Lung (tissue), 17 donors: ENCODE measurements at places on chromosomes 12 and 14. TPM values are rescaled to one million over a fixed set of nuclear protein-coding genes. Genes with fewer than 3 reads are reported as not detected.

DNA sequence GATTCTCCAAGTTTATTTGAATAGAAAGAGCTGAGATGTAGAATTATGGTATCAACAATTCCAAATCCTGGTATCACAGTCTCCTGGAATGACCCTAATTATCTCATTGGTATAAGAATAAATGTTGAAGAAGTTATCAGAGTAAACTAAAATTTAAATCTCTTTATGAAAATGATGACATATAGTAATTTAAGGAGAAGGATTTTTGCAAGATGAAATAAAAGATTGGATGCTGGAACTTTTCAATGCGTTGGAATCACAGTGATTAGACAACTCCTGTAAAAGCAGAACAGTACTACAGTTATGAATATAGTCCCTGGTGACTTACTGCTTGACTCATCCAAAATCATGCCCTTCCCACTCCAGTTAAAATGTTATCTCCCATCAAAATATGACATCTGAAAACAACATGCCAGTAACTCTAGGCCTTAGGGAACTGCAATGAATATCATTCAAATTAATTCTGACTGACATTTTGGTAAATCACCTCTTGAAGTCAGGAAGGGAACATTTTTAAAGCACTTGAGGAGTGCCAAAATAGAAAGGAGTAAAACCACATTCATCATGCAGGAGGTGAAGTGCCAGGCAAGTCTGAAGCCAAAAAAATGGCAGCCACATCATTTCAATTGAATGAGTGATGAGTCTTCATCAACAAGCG lies 197.8 kb upstream of the PRKD1 start:
- DNase-seq = no peak

DNA sequence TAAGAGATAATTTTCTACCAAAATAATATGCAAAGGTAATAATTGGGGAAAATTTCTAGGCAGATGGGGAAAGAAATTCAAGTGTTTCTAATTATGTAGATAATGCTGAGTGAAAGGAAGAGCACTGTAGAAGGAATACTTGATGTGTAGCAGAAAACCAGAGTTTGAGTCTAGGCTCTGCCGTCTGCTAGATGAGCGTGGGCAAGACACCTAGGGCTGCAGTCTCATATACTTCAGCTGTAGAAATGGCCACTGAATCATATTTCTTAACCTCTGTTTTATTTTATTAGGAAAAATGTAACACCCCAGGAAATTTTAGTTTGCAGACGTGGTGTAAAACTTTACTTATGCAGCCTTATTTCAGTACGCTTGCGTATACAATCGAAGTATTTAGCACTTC lies 59.8 kb upstream of the SLC38A2 start:
- no peak for DNase-seq

- no peak for DNase-seq
These were observed 7.4 kb downstream of the KRT84 start for GRCh38 chr12:52378091-52378490.

GRCh38 chr14:25103820-25104219 lies 53.9 kb upstream of the STXBP6 start:
- no peak for DNase-seq

DNA sequence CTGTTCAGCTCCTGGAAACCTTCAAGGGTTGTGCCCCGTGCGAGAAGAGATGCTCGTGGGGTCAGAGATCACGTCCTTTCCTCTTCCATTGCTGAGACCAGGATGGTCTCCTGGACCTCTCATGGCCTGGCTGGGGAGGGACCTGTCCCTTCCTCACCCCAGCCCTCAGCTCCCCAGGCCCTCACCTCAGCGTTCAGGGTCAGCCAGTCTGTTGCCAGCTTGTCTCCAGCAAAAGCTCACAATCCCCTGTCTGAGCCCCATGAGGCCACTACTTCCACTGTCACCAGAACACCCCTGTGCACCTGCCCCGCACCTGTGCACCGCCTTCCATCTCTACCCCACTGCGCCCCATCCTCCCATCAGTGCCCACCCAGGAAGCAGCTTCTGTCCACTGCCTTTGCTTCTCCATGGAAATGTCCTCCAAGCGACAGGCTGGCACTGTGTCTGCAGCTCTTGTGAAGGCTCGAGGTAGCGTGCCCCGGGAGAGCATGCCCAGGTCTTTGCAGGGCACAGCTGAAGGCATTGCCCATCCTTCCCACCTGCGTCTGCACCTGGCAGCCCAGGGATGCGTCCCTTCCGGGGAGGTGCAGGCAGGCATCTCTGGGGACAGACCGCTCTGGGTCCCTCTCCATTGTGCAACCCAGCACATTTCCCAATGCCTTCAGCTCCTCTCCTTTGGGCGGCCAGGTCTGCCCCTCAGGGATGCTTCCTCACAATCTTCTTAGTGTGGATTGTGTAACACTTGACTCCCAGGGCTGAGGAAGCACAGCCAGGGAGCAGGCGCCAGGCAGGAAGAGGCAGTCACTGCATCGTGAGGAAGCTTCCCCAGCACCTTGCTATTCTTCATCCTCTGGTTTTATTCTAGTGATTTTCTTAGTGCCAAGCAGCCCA lies 179.6 kb downstream of the ADGRD1 start:
- DNase-seq = no peak

DNA sequence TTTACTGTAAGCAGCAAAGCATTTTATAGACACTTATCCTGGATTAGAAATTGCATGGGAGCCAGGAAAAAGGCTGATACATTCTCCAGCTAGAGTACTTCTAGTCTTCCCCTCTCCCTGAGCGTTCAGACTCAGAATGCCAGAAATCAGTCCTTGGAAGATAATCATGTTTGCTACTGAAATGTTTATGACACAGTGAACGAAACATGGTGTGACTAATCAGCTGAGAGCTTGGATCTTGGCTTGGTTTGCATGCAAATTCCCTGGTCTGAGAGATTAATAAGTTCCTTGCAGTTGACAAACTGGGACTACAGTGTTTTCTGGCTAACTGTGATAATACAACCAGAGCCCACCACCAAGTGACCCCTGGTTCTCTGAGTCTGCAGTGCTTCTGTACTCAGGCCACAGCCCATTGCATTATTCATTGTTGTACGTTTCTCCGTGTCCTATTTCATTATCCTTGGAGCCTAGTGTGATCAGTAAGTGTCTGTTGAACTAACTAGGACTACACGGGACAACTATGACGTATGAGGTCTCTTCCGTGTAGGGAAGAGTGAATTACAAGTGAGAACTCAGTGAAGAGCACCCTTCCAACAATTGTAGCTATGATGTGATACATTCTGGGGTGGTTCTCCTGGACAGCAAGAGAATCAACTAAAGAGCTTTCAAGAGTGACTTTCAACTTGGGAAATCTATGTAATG lies 34.6 kb upstream of the EVL start:
- DNase-seq = peak; percentile 63

GRCh38 chr12:121318121-121318520 lies 21.6 kb upstream of the CAMKK2 start:
- DNase-seq = no peak

- DNase-seq = peak; percentile 71
These were observed 59.8 kb downstream of the PLEKHG3 start for GRCh38 chr14:64763801-64764621.

- no peak for DNase-seq
These were observed 78.5 kb downstream of the MAP1LC3B2 start for GRCh38 chr12:116637589-116638150.

DNA sequence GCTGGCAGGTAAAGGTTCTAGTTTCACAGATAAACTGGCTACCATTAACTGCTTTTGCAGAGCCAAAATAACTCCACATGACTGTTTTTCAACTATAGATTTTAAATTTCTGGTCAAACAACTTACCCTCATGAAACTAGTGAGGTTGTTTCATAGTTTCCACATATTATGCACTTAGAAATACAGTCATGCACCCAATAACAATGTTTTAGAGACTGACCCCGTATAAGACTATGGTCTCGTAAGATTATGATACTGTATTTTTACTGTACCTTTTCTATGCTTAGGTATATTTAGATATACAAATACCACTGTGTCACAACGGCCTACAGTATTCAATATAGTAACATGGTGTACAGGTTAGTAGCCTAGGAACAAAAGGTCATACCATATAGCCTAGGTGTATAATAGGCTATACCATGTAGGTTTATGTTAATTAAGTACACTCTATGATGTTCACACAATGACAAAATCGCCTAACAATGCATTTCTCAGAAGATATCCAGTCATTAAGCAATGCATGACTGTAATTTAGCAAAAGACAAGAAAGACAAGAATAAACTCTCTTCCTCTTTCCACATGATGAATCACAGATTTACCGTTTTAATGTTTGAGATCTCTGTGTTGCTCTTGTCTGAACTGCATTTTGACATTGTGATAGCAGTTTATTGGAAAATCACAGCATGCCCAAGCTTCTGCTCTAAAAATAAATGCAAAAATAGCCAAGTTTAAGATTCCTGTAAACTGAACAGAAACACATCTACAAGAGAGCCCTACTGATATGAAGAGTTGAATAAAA lies 17.1 kb downstream of the DICER1 start:
- DNase-seq = no peak

GRCh38 chr12:107478881-107479280 lies 206.7 kb upstream of the PWP1 start:
- no peak for DNase-seq

- DNase-seq = no peak
These were observed 78.3 kb upstream of the BDKRB2 start for GRCh38 chr14:96126339-96126782.

DNA sequence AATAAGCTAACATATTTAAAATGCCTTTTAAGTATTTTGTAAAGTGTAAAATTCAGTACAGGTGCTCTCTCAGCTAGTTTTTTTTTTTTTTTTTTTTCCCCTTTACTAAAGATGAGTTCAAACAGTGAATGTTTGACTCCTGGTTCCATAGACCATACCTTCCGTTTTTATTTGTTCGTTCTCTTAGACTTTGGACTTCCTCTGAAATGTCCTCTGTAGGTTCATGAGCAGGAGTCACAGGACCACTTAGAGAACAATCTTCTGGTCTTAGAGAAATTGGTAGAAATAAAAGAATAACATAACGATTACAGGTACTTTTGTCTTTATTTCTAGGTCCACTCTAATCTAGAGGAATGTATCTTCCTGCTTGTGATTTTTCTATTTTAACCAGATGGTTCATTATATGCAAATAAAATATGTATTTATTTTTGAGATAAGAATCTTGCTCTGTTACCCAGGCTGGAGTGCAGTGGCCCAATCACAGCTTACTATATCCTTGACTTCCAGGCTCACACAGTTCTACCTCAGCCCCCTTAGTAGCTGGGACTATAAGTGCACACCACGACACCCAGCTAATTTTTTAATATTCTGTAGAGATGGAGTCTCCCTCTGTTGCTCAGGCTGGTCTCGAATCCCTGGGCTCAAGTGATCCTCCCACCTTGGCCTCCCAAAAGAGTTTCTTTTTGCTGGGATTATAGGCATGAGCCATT lies 25.8 kb downstream of the STYX start:
- no peak for DNase-seq

GRCh38 chr12:15688202-15688736 lies 100.9 kb downstream of the EPS8 start:
- DNase-seq = peak; percentile 15

GRCh38 chr12:10235761-10236631 lies 23.3 kb downstream of the GABARAPL1 start:
- DNase-seq = peak; percentile 56

DNA sequence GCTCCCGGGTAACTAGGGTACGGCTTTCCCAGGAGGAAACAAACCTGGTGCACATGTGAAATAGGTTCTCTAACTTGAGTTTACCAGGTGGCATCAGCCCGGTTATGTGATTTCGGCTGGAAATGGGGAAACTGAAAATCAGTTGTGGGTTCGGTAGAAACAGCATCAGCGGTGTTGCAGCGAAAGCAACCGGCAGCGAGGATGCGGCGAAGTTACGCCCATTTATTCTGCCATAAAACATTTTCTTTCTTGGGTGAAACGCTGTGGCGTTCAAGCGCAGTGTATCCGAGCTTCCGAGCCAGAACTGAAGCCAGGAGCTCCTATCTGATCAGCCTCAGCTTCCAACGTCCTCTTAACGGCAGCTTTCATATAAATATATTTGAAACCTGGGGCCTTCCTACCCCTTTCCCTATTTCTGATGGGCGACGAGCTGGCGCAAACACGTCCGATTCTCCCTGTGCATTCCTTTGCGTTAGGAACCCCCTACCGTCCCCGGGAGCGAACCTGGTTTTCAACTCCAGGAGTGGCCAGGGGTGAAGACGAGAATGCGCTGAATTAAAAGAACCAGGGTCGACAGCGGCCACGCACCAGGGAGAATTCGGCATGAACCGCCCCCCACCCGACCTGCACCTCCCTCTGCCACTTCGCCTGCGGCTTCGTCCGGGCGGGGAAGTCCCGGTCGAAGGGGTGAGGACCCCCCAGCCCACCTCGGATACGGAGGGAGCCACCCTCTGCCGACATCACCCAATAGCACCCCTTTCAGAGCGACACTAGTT lies 1.6 kb downstream of the DPF3 start:
- DNase-seq = peak; percentile 37

DNA sequence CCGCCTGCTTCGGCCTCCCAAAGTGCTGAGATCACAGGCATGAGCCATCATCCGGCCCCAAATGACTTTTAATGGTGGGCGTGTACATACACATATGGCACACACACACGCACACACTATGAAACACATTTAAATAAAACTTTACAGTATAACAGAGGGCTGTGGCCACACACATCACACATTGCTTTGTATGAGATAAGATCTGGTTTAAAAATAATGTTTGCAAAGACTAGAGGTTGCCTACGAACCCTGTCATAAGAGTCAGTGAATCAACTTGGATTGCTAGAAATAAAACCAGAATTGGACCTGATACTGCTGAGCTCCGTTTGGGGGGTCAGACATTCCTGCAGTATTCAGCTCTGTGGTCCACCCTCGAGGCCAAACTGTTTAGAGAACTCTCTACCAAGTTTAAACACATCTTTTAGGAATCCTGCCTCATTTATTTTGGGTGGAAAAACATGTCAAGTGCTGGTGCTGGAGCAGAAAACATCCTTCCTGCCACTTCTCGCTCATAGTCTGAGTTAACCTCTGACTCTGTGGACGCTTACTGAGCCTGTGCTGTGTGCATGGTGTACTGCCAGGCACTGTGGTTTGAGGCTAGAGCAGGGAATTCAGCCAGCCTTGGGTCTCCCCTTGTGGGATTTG lies 47.8 kb upstream of the EML1 start:
- peak; percentile 47 for DNase-seq

GRCh38 chr12:40511341-40511740 lies 180.9 kb upstream of the CNTN1 start:
- no peak for DNase-seq

GRCh38 chr14:103514596-103515421 lies 7.8 kb downstream of the CKB start:
- DNase-seq = no peak

GRCh38 chr14:96783915-96784224 lies 13.3 kb upstream of the VRK1 start:
- DNase-seq = no peak

GRCh38 chr12:70068743-70069142 lies 174.5 kb upstream of the CNOT2 start:
- no peak for DNase-seq

- no peak for DNase-seq
These were observed 42.5 kb upstream of the PPM1H start for GRCh38 chr12:62977418-62977817.

ERBB3 gene
- total RNA-seq = 191 TPM

AMN1 gene
- 5.7 TPM for total RNA-seq

DAO gene
- not detected for total RNA-seq

TAS2R9 gene
- not detected for total RNA-seq

C12orf50 gene
- total RNA-seq = 0.12 TPM

PGF gene
- 4.9 TPM for total RNA-seq

CDCA4 gene
- total RNA-seq = 8.4 TPM

CLEC4C gene
- not detected for total RNA-seq

IRAK4 gene
- 28.0 TPM for total RNA-seq

CFAP251 gene
- total RNA-seq = 35.4 TPM

KRT82 gene
- total RNA-seq = not detected
